ENCODE measurements at places on chromosomes 13 and 19.

DNA sequence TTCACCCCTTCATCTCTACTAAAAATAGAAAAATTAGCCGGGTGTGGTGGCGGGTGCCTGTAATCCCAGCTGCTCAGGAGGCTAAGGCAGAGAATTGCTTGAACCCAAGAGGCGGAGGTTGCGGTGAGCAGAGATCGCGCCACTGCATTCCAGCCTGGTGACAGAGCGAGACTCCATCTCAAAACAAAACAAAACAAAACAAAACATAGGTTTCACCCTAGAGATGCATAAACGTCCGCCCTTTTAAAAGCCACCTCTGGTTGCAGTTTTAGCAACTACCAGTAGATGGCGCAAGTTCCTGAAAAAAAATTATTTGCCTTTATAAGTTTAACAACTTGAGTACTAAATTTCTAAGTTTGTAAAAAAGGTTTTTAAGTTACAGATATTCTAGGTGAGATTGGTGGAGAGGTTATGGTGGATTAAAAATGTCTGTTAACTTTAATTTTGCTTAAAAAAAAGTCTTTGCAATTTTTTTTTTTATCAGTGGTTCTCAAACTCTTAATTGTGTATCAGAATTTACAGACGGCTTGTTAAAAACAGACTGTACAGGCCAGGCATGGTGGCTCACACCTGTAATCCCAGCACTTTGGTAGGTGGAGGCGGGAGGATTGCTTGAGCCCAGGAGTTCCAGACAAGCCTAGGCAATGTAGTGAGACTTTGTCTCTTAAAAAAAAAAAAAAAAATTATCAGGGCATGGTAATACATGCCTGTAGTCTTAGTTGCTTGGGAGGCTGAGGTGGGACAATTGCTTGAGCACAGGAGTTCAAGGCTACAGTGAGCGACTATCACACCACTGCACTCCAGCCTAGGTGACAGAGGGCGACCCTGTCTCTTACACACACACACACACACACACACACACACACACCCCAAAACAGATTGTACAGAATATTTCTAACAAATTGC is 42.1 kb downstream of the NAA16 start:
- peak; percentile 48 for DNase-seq

DNA sequence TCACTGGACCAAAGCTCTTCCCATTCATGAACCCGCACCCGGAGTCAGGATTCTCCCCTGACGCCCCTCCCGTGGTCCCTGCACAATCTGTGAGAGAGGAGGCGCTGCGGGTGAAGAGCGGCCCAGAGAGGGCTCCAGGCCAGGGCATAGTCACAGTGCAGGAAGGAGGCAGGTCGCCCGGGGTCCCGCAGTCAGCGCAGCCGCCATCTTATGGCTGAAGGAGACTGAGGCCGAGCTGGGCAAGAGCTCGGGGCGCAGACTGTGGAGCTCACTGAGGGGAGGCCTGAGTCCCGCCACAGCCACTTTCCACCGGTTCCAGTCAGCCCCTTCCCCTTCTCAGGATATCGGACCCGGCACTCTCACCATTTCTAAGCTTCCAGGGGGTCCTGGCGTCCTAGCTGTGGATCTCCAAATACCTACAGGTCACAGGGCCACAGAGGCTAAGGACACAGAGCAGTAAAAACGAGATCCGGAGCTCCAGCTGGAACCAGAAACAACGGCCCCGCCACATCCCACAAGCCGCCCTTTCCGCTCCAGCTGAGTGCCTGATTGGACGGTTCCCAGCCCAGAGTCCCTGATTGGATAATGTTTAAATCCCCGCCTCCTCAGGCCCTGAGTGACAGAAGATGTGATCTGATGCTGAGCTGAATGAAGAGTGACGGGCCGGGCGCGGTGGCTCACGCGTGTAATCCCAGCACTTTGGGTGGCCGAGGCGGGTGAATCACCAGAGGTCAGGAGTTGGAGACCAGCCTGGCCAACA is at the start of gene ZNF99:
Gene ZNF99, minus strand, starts transcription at position 501 of the 760 bp plus-strand sequence. Its CDS starts 135 bp downstream, at position 366.
- DNase-seq, result no peak

GRCh38 chr13:106099765-106100164 is 435.7 kb downstream of the EFNB2 start:
- DNase-seq, result no peak

- peak; percentile 62 for DNase-seq
These were observed 108.7 kb downstream of the TEX29 start for GRCh38 chr13:111429064-111429558.

DNA sequence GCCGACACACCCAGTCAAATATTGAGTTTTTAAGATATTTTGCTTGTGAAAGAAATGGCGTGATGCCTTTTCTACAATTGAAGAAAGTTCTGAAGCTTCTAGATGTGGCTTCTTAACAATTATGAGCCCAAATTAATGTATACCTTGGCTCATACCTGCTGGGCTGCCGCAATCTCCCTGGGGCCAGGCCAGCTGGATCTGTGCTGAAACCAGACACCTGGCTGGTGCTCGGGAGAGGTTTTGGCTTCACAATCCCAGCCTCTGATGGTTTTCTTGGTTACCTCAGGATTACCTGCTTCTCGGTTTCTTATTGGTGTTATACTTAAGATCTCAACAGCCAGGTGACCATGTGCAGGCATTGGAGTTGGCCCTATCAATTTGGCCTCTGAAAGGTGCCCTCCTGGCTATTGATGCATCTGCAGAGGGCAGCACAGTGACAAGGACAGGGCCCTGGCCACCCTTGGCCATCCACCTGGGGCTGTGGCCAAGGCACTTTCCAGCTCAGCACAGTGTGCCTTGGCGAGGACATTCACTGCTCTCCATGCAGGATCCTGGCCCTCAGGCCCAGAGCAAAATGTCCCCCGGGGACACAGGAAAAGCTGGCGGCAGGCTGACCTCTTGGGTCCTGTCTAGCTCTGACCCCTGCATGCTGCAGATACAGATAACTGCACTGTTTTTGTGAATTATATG is 305.0 kb downstream of the ZNF536 start:
- no peak for DNase-seq

- DNase-seq, result no peak
These were observed 92.7 kb downstream of the AKAP11 start for GRCh38 chr13:42364613-42365000.

- peak; percentile 47 for DNase-seq
These were observed 41.4 kb downstream of the DEDD2 start for GRCh38 chr19:42175952-42176648.

GRCh38 chr19:16433986-16434385 is 37.8 kb downstream of the EPS15L1 start:
- DNase-seq, result no peak

GRCh38 chr19:30225676-30226463 is 146.3 kb upstream of the ZNF536 start:
- DNase-seq, result no peak

DNA sequence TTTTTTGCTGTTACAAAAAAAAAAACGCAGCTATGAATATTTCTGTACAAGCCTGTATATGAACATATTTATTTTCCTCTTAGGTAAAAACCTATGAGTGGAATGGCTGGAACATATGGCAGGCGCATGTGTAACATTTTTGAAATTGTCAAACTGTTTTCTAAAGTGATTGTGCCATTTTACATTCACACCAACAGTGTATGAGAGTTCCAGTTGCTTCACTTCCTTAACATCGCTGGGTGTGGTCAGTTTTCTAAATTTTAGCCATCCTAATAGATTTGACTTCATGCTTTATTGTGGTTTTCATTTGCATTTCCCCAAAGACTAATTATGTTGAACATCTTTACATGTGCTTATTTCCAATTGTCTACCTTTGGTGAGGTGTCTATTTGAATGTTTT is 306.8 kb downstream of the KCNRG start:
- DNase-seq, result no peak

DNA sequence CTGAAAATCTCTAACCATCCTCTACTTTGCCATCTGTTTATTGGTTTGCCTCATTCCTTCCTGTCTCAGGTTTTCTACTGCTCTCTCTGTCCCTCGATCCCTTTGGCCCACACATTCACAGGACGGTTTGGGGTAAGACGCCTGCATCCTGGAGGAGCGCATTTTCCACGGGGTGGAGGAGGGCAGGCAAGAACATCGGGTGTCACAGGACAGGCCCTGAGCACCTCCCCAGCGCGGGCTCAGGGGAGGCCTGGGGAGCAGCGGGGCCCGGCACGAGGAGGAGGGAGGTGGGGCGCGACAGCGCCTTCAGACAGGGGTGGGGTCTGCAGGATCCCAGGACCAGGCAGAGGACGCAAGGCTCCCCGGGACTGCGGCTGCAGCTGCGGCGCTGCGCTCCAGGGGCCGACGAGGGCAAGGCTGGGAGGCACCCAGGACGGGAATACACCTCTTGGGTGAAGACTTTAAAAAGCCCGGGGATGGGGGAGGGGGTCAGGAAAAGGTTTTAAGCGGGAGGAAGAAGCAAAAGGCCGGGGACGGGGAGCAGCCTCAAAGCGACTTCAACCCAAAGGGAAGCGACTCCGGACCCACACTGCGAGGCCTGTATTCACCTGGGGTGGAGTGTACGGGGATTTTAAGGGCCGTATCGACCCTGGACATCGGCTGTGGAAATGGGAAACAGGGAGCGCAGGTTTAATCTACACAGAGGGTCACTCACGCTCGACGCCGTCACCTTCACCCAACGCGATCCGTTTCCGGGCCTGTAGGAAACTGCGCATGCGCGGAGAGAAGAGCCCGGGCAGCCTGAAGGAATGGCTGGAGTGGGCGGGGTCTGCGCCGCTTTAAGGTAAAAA is at the start of gene ZNF415:
Gene ZNF415, minus strand, starts transcription at position 770 of the 851 bp plus-strand sequence. CDS start 10,234 bp downstream, outside the sequence.
- DNase-seq, result peak; percentile 55

- no peak for DNase-seq
These were observed 10.9 kb downstream of the SETDB2 start for GRCh38 chr13:49455007-49455398.

GRCh38 chr19:20233105-20233504 is 66.1 kb downstream of the ZNF486 start:
- no peak for DNase-seq

GRCh38 chr13:40056898-40057619 is 401.6 kb downstream of the COG6 start:
- no peak for DNase-seq

- no peak for DNase-seq
These were observed 5.0 kb upstream of the JUNB start for GRCh38 chr19:12786141-12786870.

DNA sequence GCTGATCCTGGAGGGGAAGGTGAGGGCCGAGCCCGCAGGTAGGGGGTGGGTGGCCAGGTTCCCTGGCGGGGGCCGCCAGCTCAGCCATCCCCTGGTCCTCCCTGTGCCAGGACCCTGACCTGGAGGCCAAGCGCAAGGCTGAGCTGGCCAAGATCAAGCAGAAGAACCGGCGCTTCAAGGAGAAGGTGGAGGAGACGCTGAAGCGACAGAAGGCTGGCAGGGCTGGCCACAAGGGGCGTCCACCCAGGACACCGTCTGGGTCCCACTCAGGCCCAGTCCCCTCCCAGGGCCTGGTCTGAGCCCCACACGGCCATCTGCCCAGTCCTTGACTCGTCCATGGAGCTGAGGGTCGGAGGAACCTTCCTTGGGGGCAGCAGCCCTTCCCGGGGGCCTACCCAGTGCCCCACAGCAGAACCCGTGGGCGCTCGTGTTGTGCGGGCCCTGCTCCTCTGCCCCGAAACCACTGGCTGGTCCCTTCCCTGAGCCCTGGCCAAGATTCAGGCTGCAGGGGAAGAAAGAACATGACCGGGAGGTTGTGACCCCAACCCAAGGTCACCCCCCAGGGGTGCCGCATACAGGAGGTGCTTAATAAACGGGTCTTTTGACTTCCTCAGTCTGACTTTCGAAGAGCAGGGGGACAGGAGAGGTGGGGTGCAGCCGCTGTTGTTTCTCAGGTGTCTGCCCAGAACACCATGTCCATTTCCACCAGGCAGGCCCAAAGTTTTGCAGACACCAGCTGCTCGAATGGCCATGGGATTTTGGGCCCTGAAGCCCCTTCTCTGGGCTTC is 8.7 kb downstream of the DDX49 start:
- no peak for DNase-seq

- DNase-seq, result peak; percentile 68
These were observed 12.1 kb upstream of the PEX11G start for GRCh38 chr19:7500811-7501450.

DNA sequence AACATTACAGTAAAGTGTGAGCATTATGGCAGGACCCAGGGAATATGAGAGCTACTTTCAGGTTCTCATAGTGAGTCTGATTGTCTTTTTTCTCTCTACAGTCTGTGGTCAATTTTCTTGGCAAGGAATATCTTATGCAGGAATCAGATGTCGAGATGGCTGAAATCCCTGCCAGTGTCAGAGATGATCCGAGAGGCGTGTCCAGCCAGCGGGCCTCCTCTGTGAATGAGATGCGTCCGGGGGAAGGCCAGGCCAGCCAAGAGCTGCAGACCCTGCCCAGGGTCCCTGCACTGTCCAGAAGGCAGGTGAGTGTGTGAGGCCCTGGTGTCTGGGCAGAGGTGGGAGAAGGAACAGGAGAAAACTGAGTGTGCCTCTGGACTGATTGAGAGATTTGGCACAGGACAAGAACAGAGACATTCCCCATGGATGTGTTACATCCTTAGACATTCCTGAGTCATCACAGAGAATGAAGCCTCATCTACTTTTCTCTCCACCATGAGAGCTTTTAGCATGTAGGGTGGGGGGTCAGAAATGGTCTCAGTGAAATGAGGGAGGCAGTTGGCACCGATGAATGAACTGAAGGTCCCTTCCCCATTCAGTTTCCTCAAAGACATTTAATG is 27.3 kb upstream of the EDDM13 start:
- DNase-seq, result no peak

DNA sequence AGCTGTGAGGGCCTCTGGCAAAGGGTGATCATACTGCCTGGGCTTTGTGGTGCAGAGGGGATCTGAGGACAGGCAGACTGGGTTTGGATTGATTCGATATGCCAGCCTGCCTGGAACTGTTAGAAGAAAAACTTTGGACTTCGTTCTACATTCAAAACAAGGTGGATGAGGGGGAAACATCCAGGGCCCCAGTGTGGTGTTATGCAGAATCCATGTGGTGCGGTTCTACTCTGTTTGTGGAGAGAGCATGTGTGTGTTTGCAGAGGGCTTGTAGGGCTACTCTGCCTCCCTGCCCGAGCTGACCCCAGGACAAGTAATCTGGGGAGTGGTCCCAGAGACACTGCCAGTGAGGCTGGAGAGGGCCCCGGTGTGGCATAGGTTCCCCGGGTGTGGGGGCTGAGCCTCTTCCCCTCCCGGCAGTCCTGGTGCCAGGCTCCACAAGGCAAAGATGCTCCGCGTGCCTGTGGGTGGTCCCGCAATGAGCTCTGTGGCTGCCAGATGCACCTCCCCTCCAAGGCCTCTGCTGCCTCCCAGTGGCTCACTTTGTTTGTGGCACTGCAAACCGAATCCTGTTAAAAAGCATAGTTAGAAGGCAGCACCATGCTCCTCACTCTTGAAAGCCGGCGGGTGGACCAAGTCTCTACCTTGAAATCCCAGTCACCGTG is 22.3 kb upstream of the TFDP1 start:
- DNase-seq, result peak; percentile 59

DNA sequence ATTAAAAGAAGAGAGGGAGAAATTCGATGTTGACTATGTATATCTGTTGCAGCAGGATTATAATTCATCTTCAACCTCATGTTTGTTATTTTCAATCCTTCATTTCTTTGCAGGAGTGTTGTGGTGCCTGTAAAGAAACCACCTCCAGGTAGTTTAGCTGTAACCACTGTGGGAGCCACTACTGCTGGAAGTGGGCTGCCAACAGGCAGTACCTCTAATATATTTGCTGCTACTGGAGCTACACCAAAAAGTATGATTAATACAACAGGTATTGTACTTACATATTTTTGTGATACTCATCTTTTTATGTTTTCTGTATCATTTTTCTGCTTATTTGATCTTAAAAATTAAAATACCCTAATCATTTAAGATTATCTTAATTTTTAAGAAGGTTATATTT is 266.5 kb downstream of the NBEA start:
- no peak for DNase-seq

GRCh38 chr13:114177245-114178010 is 1.6 kb upstream of the CFAP97D2 start:
- no peak for DNase-seq

GRCh38 chr13:97307882-97308624 is 85.9 kb downstream of the MBNL2 start:
- no peak for DNase-seq

All from activated T-cell treated with anti-CD3 and anti-CD28 coated beads, Interleukin-2, amount 50 U/mL, for 48 hours (primary cell).